Activated naive CD8-positive, alpha-beta T cell treated with anti-CD3 and anti-CD28 coated beads, Interleukin-2, amount 50 U/mL, for 16 hours (primary cell): ENCODE measurements at places on chromosomes 16 and 17.

DNA sequence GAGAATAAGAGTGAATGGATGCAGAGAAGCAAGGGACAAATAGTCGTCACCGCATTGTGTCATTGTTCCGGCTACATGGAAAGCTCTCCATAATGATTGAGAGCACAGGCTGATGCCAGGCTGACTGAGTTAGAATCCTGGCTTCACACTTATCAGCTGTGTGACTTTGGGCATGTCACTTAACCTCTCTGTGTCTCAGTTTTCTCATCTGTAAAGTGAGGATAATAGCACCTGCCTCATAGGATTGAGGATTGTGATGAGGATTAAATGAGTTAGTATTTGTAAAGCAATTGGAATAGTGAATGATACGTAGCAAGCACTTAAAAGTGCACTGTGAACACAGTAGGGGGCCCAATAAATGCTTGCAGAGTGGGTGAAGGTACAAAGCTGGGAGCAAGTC lies 45.7 kb upstream of the LYRM9 start:
- no peak for DNase-seq

GRCh38 chr16:79698341-79698753 lies 97.8 kb upstream of the MAF start:
- DNase-seq = no peak

- no peak for DNase-seq
Observed at GRCh38 chr17:63480826-63481487, 4.1 kb downstream of the ACE start.

- no peak for DNase-seq
Observed at GRCh38 chr17:79874329-79874981, 35.2 kb upstream of the CBX4 start.

- no peak for DNase-seq
Observed at GRCh38 chr16:2155977-2156848, 631 bp downstream of the TRAF7 start.

DNA sequence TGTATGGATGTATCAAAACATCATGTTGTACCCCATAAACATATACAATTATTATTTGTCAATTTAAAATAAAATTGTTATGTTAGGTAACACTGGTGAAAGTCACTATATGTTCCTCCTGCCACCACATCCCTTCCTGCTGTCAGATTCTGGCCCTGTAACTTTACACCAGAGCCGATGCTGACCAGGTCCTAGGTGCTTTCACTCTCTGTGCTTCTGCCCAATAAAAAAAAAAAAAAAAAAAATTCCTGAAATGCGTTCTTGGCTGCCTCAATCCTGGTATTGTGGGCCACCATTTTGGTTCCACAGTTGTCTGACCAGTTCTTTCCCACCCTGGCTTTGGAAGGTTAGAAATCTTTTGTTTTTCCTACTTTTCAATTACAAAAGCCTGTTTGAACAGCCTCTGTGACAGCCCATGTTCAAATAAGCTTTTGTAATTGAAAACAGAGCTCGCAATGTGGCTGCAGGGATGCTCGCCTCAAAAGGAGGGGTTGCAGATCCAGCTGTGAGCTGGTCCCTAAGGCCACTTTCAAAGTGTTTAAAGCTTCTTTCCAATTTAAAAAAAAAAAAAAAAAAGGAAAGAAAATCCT lies 831.0 kb upstream of the EEF2KMT start:
- DNase-seq = no peak
